Stimulated activated CD4-positive, alpha-beta T cell treated with anti-CD3 and anti-CD28 coated beads, Interleukin-4, amount 100 ng/mL, for 4 hours (primary cell): ENCODE measurements at places on chromosomes 6 and 20.

DNA sequence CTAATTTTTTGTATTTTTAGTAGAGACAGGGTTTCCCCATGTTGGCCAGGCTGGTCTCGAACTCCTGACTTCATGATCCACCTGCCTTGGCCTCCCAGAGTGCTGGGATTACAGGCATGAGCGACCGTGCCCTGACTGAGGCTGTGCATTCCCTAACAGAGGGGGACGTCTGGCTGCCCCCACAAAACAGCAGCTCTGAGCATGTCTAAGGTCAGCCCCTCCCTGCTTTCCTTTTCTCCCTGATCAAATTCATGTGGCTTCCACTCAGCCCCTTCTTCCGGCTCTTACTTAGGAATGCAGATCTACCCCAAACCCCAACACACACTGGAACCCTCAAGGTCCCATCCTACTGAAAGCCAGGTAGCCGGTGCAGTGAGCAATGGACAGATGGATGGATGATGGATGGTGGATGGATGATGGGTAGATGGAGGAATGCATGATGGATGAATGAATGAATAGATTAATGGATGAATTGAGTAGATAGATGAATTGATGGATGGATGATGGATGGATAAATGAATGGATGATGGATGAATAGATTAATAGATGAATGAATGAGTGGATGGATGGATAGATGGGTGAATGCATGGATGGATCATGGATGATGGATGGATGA lies 91.5 kb upstream of the BHLHE23 start:
- DNase-seq: no peak

- DNase-seq: no peak
Observed at GRCh38 chr20:1809131-1809572, 86.1 kb upstream of the SIRPA start.

GRCh38 chr6:35427851-35428321 lies 24.3 kb upstream of the FANCE start:
- no peak for DNase-seq

DNA sequence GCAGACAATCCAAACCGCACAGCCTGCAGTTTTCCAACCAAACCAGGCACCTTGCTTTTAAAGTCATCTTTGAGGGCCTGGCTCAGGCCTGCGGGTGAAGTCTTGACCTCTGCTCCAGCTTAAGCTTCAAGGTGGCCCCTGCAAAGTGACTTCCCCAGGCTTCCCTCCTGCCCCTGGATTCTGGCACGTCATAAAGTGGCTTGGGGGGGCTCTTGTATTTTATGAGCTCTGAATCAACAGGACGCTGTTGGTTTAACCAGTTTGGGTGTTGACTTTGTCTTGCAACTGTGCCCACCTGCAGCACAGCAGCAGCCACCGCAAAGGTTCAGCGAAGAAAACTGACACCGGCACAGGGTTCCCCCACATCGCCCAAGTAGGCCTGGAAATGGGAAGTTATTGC lies 81.2 kb downstream of the NFATC2 start:
- DNase-seq: no peak

- DNase-seq: no peak
Observed at GRCh38 chr6:123990376-123990775, 186.7 kb downstream of the NKAIN2 start.

DNA sequence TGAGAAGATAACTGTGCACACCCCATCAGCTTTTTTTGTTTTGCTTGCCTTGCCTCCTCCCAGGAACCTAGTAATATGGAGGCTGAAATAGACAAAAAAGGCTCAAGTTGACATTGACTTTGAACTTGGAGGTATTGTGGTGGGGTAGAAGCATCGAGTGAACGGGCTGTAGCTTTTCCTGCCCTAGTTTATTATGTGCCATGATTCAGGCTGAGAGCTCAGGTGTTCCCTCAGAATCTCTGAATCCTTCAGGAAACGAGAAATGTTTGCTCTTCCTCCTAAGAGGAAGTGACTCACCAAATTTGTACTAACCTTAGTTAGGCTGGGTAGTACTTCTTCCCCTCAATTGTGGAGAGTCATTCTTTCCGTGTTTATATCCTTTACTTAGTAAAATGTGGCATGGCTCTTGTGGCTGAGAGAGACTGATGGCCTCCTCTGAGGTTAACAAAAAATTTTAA lies 98.8 kb downstream of the SASH1 start:
- no peak for DNase-seq

GRCh38 chr20:8385247-8385646 lies 253.2 kb downstream of the PLCB1 start:
- DNase-seq: no peak

DNA sequence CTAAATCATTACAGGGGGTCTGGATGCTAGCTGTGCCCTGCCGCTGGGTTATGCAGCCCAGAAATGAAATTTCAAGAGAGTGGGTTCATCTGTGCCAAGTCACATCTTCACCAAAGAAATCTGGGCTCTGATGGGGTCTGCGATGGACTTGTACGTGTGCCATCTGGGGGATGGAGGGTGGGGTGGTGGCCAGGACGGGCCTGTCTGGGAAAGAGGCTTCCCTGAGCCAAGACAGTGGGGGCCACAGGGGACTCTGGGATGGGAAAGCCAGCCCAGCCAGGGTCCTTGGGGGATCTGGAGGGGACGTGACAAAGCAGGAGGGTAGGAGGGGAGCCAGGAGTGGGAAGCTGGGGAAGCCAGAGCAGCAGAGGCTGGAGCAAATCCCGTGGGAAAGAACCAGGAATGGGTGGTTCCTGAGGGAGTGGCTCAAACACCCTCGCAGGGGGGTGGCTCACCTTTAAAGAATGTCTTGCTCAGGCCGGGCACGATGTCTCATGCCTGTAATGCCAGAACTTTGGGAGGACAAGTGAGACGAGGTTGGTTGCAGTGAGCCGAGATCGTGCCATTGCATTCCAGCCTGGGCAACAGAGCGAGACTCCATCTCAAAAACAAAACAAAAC lies 36.3 kb upstream of the SULF2 start:
- DNase-seq: no peak
